Fibroblast of skin of left quadriceps (primary cell): ENCODE measurements at places on chromosomes 1 and 21.

GRCh38 chr1:39152923-39153322 lies 51.6 kb upstream of the MACF1 start:
- no peak for DNase-seq

DNA sequence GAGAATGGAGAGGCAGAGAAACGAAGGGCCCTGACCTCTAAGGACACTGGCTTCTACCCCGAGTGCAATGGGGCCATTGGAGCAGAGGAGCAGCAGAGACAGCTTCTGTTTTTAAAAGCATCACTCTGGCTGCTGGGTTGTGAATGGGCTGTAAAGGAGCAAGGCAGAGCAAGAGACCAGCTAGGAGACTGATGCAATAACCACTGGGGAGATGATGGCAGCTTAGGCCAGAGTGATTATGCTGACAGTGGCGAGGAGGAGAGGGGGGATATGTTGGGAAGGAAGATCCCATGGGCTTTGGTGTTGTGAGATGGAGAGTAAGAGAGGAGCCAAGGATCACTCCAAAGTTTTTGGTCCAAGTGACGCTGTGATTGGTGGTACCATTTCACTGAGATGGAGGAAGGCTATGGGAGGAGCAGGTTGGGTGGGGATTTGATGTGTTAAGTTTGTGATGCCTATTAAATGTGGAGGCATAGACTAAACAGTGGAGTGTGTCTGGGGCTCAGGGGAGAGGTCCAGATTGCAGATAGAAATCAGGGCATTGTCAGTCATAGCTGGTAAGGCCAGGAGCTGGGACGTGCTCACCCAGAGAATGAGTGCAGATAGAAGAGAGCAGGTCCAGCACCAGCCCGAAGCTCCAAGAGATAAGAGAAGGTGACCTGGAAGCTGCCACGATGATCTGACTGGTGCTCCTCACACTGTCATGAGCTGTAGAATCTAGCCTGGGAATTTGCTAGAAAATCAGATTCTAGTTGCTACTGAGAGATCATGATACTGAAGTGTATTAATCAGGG lies 11.0 kb downstream of the TRAF5 start:
- no peak for DNase-seq

DNA sequence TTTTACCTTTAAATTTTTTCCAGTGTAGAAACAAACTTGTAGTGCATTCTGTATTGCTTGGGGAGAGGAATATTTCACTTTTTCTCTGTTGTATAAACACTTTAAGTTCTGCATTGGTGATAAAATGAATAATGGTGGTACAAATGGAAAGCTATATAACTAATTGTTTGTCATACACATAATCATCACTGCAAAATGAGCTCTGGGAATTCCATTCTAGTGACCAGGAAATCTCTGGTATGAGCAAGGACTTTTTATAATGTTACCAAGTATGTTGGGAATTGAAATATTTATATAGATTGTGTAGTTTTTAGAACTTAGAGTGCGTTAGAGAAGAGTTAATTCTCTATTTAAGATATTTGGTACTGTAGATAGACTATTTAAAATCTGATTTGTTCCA lies 5.0 kb upstream of the FMN2 start:
- DNase-seq, result peak; percentile 66

DNA sequence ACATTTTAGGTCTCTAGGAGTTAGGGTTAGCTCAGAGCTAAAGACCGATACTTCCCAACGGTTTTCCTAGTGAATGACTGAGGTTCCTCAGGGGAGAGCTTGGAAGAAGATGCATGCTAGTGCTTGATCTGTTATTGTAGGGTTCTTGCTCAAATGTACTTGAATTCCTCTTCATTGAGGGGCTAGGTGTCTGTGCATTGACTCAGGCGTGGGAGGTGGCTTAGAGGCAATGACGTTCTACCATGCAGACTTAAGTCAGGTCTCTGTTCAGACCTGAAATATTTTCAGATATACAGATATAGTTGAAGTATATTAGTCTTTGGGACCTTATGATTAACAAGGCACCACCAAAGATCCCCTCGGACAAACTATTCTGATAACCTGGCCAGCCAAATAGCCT lies 23.5 kb downstream of the S100A10 start:
- no peak for DNase-seq

DNA sequence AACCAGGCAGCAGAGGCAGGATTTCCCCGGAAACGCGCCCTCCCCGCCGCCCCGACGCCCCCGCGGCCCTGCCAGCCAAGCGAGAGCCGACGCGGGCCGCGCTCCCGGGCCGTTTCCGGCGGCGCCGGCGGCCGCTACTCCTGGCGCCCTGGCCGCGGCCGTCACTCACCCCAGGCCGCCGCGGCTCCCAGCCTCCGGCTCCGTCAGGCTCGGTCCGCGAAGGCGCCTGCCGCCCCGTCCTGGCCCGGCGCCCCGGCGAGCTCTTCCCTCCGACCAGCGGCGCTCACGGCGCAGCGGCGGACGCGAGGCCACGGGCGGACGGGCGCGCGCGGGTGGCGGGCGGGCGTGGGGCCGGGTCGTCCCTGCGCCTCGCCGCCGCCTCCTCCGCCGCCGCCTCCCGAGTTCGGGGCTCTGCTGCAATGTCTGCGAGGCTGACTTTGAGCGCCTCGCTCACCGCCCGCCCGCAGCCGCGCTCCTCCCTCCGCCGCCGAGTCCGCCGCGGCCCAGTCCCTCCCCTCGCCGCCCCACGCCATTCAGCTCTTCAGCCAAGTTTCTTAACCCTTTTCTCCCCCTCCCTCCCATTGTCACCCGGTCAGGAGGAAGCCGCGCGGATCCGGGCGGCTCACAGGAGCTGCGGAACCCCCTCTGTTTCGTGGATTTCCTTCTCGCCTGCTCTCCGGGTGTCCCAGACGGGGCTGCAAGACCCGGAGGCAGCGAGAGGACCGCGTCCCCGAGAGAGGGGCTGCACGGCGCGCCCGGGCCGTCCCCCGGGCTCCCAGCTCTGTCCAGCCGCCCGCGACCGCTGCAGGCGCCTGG lies at the start of gene NRIP1:
TSS of gene NRIP1 (minus strand) at position 425 of the 816 bp plus-strand sequence. CDS start 96,808 bp downstream, outside the sequence.
- peak; percentile 77 for DNase-seq

GRCh38 chr1:218478336-218478735 lies 133.2 kb downstream of the TGFB2 start:
- DNase-seq, result no peak

DNA sequence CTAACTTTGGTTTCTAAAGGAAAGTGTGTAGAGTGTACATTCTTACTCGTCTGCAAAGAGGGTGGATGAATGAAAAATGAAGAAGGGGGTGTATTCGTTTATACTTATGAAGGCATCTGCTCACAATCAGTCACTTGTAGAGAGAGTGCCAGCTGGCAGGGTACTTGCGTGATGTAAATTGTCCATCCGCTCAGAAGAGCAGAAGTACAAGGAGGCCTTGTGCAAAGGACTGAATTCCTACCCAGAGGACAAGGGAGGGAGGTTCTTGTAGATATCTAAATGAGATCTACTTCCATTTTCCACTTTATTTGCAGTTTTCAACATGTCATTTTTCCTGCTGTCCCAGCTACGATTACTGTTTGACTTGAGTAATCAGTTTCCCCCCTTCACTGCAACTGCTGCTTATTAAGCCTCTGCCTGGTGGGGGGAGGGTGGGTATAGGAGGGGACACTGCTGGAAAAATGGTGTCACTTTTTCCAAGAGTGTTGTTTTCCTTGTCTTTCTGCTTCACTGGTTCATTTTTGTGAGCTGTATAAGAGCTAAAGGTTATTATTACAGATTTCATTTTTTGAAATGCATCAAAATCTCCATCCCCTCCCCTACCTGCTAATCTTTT lies 67.3 kb downstream of the LAMC1 start:
- DNase-seq, result peak; percentile 32

- DNase-seq, result no peak
These were observed 62.6 kb downstream of the MAP3K7CL start for GRCh38 chr21:29193072-29193471.

DNA sequence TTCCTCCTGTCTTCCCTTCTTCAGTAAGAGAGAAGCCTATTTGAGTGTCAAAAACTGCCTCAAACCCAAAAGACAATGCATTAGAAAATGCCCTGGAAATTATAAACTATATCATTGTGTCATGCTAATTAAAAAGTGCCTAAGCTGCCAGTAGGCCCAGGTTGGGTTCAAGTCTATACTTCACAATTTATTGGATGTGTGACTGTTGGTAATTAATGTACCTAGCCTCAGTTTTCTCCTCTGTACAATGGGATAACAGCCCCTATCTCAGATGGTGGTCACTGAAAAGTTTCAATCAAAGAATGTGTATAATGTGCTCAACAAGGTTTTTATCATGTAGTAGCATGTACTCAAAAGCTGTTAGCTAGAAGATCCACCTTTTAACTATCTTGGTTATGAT lies 246.9 kb upstream of the DUSP10 start:
- DNase-seq, result no peak

- no peak for DNase-seq
These were observed 53.8 kb upstream of the ZSWIM5 start for GRCh38 chr1:45260244-45260643.

- DNase-seq, result peak; percentile 72
These were observed 49.7 kb downstream of the PBX1 start for GRCh38 chr1:164608651-164609057.

DNA sequence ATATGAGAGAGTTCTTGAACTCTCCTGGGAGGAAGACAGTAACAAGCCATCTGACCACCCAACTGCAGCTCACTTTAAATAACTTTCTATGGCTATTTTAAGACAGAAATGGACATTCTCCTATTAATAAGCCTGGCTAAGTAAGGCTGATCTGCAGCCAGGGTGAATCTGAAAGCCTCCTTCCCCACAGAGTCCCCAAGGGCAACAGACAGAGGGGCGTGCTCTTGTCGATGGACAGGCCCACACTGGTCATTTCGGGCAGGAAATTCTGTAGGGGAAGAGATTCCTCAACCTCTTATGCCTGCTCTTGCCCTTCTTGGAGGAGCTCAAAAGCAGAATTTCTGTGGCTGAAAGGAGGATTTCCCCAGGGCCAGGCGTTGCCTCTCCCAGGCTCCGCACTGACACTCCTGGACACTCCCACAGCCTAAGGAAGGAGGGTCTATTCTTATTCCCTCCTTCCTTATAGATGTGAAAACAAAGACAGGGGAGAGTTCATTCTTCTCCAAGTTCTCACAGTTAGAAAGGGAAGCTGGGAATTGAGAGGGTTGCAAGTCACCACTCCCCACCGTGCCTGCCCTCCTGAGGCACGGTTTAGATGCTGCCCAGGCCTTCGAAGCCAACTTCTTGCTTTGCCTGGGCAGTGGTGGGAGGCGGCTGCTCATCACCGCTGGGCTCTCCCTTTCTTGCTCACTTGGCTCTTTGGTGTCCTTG lies 17.9 kb upstream of the KANK4 start:
- DNase-seq, result no peak

DNA sequence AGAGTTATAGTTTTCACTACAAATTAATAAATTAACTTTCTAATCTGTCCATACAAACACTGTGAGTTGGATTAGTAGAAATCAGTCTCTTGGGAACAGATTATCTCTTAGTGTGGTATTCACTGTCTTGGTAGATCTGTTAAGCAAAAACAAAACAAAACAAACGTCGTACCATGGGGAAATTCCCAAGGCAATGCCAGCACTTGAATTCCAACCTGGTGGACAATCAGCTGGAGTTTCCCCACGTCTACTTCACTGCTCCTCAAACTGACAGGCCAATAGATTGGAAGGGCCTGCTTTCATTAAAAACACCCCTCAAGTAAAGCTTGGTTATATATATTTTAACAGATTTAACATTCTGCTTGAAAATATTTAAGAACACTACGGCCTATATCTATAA lies 31.9 kb downstream of the GDAP2 start:
- no peak for DNase-seq

DNA sequence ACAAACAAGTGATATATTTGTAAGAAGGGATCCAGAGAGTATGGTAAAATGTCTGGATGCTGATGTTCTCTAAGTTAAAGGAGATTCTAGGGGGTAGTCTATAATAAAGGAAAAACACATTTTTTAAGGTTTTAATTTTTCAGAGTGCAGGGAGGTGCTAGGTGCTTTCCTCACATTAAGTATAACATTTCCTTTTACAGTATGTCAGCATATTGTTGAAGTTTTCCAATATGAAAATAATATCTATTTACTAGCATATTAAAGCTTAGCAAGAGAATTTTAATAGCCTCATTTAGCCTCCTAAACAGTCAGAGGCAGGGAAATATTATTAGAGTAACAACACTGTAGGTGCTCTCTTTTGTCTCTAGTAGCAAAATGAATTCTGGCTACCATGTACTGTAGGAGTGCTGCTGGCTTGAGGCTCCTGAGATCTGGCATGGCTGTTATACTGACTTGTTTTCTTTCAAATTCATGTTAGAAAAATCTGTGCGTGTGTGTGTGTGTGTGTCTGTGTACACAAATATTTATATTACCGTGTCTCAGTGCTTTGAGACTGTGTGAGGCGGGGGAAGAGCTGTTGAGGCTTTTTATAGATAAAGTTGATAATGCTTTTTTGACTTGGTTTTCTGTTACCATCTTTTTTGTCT lies 71.0 kb downstream of the POU2F1 start:
- DNase-seq, result no peak

- DNase-seq, result peak; percentile 86
These were observed 63.9 kb upstream of the C1orf105 start for GRCh38 chr1:172356620-172357019.

GRCh38 chr1:109975718-109976117 lies 8.8 kb upstream of the AHCYL1 start:
- DNase-seq, result peak; percentile 80

- DNase-seq, result no peak
These were observed 30.2 kb downstream of the DPH5 start for GRCh38 chr1:100995198-100995988.
